ENCODE measurements at places on chromosomes 11 and 22.

DNA sequence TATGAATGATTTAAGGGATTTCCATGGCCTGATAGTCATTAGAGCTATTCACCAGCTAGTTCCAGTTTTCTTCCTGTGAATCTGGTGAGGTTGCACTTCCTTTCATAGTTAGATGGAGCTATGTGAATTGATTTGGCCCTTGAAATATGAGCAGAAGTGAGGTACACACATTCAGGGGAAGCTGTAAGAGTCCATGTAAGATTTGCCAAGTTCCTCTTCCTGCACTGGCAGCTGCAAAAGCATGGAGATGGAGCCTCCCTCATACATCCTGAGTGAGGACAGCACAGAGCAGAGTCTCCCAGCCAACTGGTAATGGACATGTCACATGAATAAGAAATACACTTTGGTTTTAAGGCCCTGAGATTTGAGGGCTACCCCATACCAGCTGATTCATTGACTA, 111.7 kb downstream of the CD44 start:
- no peak for DNase-seq

GRCh38 chr22:22556995-22557925, 1.8 kb downstream of the PRAME start:
- DNase-seq, result no peak

GRCh38 chr11:70233034-70233433, 29.9 kb downstream of the FADD start:
- no peak for DNase-seq

GRCh38 chr11:63554877-63555223, 8.3 kb downstream of the PLAAT2 start:
- no peak for DNase-seq

- no peak for DNase-seq
These were observed 3.1 kb upstream of the RAG2 start for GRCh38 chr11:36601155-36601554.
